T-helper 17 cell (primary cell): ENCODE measurements at places on chromosomes 6 and 20. TPM values are rescaled to one million over a fixed set of nuclear protein-coding genes. Genes with fewer than 3 reads are reported as not detected.

DNA sequence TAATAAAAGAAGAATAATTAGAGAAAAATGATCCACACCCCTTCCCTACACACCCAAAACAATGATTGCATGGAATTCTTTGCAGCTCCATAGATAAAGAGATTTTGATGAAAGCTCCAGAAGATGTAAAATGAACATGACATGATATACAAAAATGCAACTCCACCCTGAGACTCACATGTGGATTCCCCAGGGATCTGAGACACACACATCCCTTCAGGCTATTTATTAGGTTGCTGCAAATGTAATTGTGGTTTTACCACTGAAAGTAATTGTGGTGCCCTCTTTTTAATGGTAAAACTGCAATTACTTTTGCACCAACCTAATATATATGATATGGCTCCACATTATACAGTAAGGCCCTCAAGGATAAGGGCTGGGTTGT is 40.4 kb upstream of the TBC1D7 start:
- DNase-seq, result no peak
- H3K27ac ChIP-seq, result no peak overlapping the region
- peaks cover 8% of the 10 kb centered on the region for H3K4me1 ChIP-seq
- H3K36me3 ChIP-seq, result peaks cover 7% of the 10 kb centered on the region

DNA sequence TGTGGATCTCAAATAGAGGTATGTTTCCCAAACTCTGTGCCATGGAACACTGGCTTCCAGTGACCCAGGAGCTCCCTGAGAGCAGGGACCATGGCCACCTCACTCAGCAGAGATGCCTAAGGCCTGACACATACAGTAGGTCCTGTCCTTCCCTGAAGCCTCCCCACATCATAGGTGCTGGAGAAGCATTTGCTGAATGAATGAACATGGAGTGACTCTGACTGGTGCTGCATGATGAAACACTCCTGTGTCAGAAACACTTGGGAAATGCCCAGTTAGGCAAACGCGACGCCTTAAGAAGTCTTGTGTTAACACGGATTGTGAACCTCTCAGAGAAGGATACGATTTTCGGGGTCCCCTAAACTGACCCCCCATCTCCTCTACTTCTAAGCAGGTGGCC is 14.3 kb downstream of the SLA2 start:
- no peak for DNase-seq
- H3K36me3 ChIP-seq, result peaks cover 10% of the 10 kb centered on the region
- no peak overlapping the region for H3K4me3 ChIP-seq
- no peaks in the 10 kb centered on the region for H3K27me3 ChIP-seq

GRCh38 chr6:33761922-33762629 is 15.4 kb upstream of the IP6K3 start:
- no peak overlapping the region for H3K4me3 ChIP-seq
- peaks cover 33% of the 10 kb centered on the region for H3K27me3 ChIP-seq
- no peak overlapping the region for H3K27ac ChIP-seq
- DNase-seq, result no peak
- H3K4me1 ChIP-seq, result peaks cover 3% of the 10 kb centered on the region
- no peaks in the 10 kb centered on the region for H3K36me3 ChIP-seq

GRCh38 chr20:43863821-43864544 is 50.7 kb upstream of the TOX2 start:
- no peak overlapping the region for H3K27ac ChIP-seq
- no peak for DNase-seq
- H3K27me3 ChIP-seq, result peaks cover 22% of the 10 kb centered on the region
- H3K4me3 ChIP-seq, result no peak overlapping the region

- H3K4me1 ChIP-seq, result peaks cover 47% of the 10 kb centered on the region
- peak overlapping the region; percentile 94 for H3K27ac ChIP-seq
- no peak for DNase-seq
- H3K36me3 ChIP-seq, result peaks cover 10% of the 10 kb centered on the region
Observed at GRCh38 chr6:127818149-127818548, 82.7 kb downstream of the THEMIS start.

GRCh38 chr6:92329208-92329847 is 1090.0 kb downstream of the EPHA7 start:
- H3K27ac ChIP-seq, result no peak overlapping the region
- DNase-seq, result no peak
- no peaks in the 10 kb centered on the region for H3K27me3 ChIP-seq
- H3K4me3 ChIP-seq, result no peak overlapping the region
- no peaks in the 10 kb centered on the region for H3K4me1 ChIP-seq
- no peaks in the 10 kb centered on the region for H3K36me3 ChIP-seq

- H3K4me1 ChIP-seq, result peaks cover 9% of the 10 kb centered on the region
- no peak overlapping the region for H3K4me3 ChIP-seq
- no peak for DNase-seq
- no peak overlapping the region for H3K27ac ChIP-seq
- peaks cover 2% of the 10 kb centered on the region for H3K36me3 ChIP-seq
Observed at GRCh38 chr20:58699623-58700107, 7.1 kb downstream of the NPEPL1 start.

- H3K27ac ChIP-seq, result no peak overlapping the region
- H3K4me3 ChIP-seq, result no peak overlapping the region
- H3K36me3 ChIP-seq, result peaks cover 3% of the 10 kb centered on the region
- no peak for DNase-seq
- H3K4me1 ChIP-seq, result peaks cover 6% of the 10 kb centered on the region
Observed at GRCh38 chr6:159833556-159833955, 33.5 kb downstream of the PNLDC1 start.

- no peak overlapping the region for H3K4me3 ChIP-seq
- H3K27me3 ChIP-seq, result peaks cover 15% of the 10 kb centered on the region
- no peak for DNase-seq
- peaks cover 2% of the 10 kb centered on the region for H3K4me1 ChIP-seq
- no peaks in the 10 kb centered on the region for H3K36me3 ChIP-seq
Observed at GRCh38 chr20:24672886-24673677, 203.7 kb downstream of the SYNDIG1 start.

DNA sequence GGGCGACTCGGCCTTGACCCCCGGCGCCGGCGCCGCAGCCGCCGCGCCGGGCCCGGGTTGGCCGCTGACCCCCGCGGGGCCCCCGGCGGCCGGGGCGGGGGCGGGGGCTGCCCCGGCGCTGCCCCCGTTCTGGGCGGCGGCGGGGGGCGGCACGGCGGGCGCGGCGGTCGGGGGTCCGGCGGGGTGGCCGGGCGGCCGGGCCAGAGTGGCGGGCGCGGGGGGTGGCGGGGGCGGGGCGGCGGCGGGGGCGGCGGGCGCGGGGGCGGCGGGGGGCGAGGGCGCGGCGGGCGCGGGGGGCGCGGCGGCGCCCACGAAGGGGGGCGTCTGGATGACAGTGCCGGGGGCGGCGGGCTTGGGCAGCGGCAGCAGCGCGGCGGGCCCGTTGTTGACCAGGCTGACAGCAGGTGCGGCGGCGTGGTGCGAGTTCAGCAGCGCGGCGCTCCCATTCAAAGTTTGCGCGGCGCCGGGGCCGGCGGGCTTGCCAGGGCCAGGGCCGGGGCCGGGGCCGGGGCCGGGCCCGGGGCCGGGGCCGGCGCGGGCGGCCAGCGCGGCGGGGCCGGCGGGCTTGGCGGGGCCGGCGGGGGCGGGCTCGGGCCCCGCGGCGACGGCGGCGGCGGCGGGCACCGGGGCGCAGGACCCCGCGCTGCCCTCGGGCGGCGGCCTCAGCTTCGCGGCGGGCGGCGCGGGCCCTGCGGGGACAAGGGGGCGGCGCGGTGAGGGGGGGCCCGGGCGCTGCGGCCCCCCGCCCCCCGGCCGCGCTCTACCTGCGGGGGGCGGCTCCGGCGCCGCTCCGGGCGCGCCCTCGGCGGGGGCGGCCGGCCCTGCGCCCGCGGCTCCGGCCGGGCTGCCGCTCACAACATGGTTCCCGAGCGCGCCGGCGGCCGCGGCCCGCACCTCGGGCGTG is 659 bp downstream of the TAF4 start:
- peak overlapping the region; percentile 88 for H3K4me3 ChIP-seq
- H3K27ac ChIP-seq, result peak overlapping the region; percentile 92
- H3K4me1 ChIP-seq, result peaks cover 36% of the 10 kb centered on the region
- H3K36me3 ChIP-seq, result no peaks in the 10 kb centered on the region
- DNase-seq, result no peak
- H3K27me3 ChIP-seq, result no peaks in the 10 kb centered on the region

- peak; percentile 54 for DNase-seq
- H3K4me3 ChIP-seq, result peak within 1 kb of the TSS; percentile 95
- H3K36me3 ChIP-seq, result peaks cover 4% of the 10 kb centered on the region
- H3K27me3 ChIP-seq, result no peaks in the 10 kb centered on the region
- peak within 1 kb of the TSS; percentile 97 for H3K27ac ChIP-seq
- peaks cover 25% of the 10 kb centered on the region for H3K4me1 ChIP-seq
Observed at GRCh38 chr6:157823001-157823527, at the start of gene SNX9. SNX9 (plus strand) TSS chr6:157823246; CDS start chr6:157823435, 189 bp downstream.

DNA sequence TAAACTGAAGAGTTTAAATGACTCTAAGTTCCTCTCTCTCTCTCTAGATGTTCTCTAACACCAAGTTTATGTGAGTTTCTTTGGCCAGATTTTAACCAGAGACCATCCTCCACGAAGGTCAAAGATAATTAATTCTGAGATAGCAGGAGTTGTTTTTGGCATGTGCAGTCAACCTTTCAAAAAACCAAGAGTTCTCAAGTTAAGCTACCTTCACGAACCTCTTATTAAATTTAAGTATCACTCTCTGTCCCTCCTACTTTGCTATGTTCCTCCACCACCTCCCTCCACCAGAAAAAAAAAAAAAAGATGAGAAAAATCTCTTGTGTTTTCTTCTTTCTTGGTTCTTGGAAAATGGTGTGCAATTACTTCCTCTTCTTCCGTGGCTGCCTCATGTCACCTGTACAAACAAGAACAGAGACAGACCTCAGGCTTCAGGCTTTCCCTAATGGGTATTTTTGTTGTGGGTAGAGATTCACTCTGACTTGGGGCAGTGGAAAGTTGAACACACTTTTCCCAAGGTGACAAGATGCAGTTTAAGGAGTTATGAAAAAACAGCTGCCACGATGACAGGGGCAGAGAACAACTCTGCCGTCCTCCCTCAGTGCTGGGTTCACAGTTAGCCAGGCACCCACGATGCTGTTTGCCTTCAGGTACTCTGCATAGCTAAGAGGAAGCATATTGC is 64.3 kb downstream of the ADTRP start:
- no peak for DNase-seq
- peaks cover 3% of the 10 kb centered on the region for H3K36me3 ChIP-seq
- H3K4me3 ChIP-seq, result peak overlapping the region; percentile 74
- peaks cover 59% of the 10 kb centered on the region for H3K4me1 ChIP-seq
- no peaks in the 10 kb centered on the region for H3K27me3 ChIP-seq
- H3K27ac ChIP-seq, result peak overlapping the region; percentile 99

- no peak for DNase-seq
- H3K4me3 ChIP-seq, result no peak overlapping the region
- no peaks in the 10 kb centered on the region for H3K27me3 ChIP-seq
Observed at GRCh38 chr6:92826633-92827032, 592.7 kb downstream of the EPHA7 start.

DNA sequence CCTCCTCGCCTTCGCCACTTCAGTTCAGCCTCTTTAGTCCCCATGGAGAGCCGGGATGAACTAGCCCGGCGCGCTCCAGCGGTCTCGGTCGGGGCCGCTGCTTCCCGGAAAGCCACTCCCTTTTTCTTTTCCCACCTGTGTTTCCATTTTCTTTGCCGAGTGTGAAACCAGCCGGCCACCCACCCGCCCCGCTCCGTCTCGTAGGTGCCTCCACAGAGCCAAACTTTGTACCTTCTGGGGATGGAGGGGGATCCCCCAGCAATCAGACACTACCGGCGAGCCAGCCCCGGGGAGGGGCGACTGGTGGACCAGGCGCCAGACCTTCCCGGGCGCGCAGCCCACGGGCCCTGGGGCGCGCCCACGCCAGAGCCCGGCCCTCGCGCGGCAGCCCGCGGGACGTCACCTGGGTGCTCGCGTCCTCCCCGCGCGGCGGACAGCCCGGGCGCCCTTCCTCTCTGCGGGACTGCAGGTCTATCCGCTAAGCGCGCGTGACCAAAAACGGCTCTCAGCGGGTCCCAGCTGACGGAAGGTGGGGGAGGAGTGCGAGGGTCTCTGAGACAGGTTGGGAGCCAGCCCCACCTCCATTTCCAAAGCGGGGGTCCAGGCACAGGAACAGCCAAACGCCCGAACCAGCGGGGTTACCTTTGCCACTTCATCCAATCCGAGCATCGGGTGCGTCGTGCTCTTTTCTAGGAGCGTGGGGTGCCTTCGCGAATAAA is at the start of gene MCHR2:
TSS of gene MCHR2 (minus strand) at position 691 of the 719 bp plus-strand sequence. CDS start 38,076 bp downstream, outside the sequence.
- DNase-seq, result peak; percentile 10
- no peaks in the 10 kb centered on the region for H3K36me3 ChIP-seq
- peak within 1 kb of the TSS; percentile 3 for H3K4me3 ChIP-seq
- peaks cover 58% of the 10 kb centered on the region for H3K27me3 ChIP-seq
- no peaks in the 10 kb centered on the region for H3K4me1 ChIP-seq

GRCh38 chr6:137756788-137757187 is 110.3 kb upstream of the TNFAIP3 start:
- H3K4me3 ChIP-seq, result no peak overlapping the region
- no peaks in the 10 kb centered on the region for H3K36me3 ChIP-seq
- no peak for DNase-seq
- H3K27ac ChIP-seq, result no peak overlapping the region
- peaks cover 5% of the 10 kb centered on the region for H3K4me1 ChIP-seq

DNA sequence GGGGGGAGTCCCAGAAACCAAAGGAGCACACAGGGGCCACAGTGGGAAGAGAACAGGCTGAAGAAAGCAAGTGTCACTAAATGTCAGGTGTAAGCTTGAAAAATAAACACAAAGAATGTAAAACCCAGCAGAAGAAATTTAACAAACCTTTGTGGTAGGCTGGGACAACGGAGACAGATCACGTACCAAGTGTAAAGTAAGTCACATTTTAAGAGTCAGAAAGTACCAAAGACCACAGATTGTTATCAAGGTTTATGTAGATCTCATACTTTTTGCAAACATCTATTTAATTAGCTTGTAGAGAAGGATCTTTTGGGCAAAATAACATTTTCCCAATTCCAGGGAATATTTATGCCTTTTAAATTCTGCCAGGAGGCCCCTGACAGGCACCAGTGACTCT is 1.6 kb downstream of the CLIC5 start:
- DNase-seq, result no peak
- H3K36me3 ChIP-seq, result no peaks in the 10 kb centered on the region
- H3K27me3 ChIP-seq, result peaks cover 8% of the 10 kb centered on the region
- peak overlapping the region; percentile 98 for H3K27ac ChIP-seq
- peaks cover 59% of the 10 kb centered on the region for H3K4me1 ChIP-seq
- peak overlapping the region; percentile 94 for H3K4me3 ChIP-seq

GRCh38 chr6:163937071-163937470 is 522.6 kb downstream of the QKI start:
- peaks cover 65% of the 10 kb centered on the region for H3K27me3 ChIP-seq
- H3K4me3 ChIP-seq, result no peak overlapping the region
- no peak overlapping the region for H3K27ac ChIP-seq

GRCh38 chr6:142223938-142224337 is 76.9 kb downstream of the VTA1 start:
- no peak overlapping the region for H3K4me3 ChIP-seq
- DNase-seq, result no peak
- H3K4me1 ChIP-seq, result no peaks in the 10 kb centered on the region
- H3K27me3 ChIP-seq, result no peaks in the 10 kb centered on the region

Gene ZBP1
- 38.6 TPM for total RNA-seq

Gene PRKN
- total RNA-seq, result 8.3 TPM

Gene PTGIS
- total RNA-seq, result not detected

Gene IL17F
- total RNA-seq, result 0.68 TPM

Gene RIOK1
- total RNA-seq, result 55.6 TPM

Gene PGC
- total RNA-seq, result not detected

Gene MAP7
- 0.26 TPM for total RNA-seq

Gene EPPIN
- total RNA-seq, result not detected
